ENCODE measurements at places on chromosomes 16 and 17. TPM values are rescaled to one million over a fixed set of nuclear protein-coding genes. Genes with fewer than 3 reads are reported as not detected.

NOS2 gene
- not detected for total RNA-seq

EFCAB5 gene
- total RNA-seq = under 0.01 TPM

SYT17 gene
- 0.12 TPM for total RNA-seq

TMEM235 gene
- total RNA-seq = not detected

NR1D1 gene
- 3.9 TPM for total RNA-seq

RNF222 gene
- total RNA-seq = not detected

MYH2 gene
- not detected for total RNA-seq

TMEM106A gene
- 10.5 TPM for total RNA-seq

CCL18 gene
- not detected for total RNA-seq

PSMC3IP gene
- 0.97 TPM for total RNA-seq

TEKT5 gene
- not detected for total RNA-seq

P2RX1 gene
- total RNA-seq = not detected

OTOP3 gene
- total RNA-seq = not detected

NF1 gene
- 57.0 TPM for total RNA-seq

BAHCC1 gene
- 16.3 TPM for total RNA-seq

CCL4 gene
- not detected for total RNA-seq

ATAD5 gene
- total RNA-seq = 0.61 TPM

ADAMTS18 gene
- total RNA-seq = not detected

TOX3 gene
- not detected for total RNA-seq

SHISA9 gene
- total RNA-seq = 1.8 TPM

MEOX1 gene
- total RNA-seq = not detected

SRRM2 gene
- total RNA-seq = 80.9 TPM

CNTNAP1 gene
- 38.0 TPM for total RNA-seq

KCTD19 gene
- not detected for total RNA-seq

SYNGR2 gene
- 7.5 TPM for total RNA-seq

GPRC5B gene
- 0.65 TPM for total RNA-seq

PIK3R5 gene
- not detected for total RNA-seq

CCDC154 gene
- 0.24 TPM for total RNA-seq

CSF3 gene
- 1.2 TPM for total RNA-seq

NUPR1 gene
- 25.2 TPM for total RNA-seq

IRX3 gene
- 7.0 TPM for total RNA-seq

JUP gene
- total RNA-seq = 10.4 TPM

GCGR gene
- total RNA-seq = not detected

TMEM204 gene
- 32.8 TPM for total RNA-seq

ANKFN1 gene
- total RNA-seq = 1.6 TPM

KRT40 gene
- total RNA-seq = not detected

ABCC3 gene
- 24.8 TPM for total RNA-seq

AHSP gene
- not detected for total RNA-seq

CCL14 gene
- not detected for total RNA-seq

BCAR1 gene
- 128 TPM for total RNA-seq

CCL5 gene
- total RNA-seq = 0.16 TPM

PLA2G10 gene
- total RNA-seq = not detected

PLLP gene
- total RNA-seq = under 0.01 TPM

HOXB1 gene
- total RNA-seq = not detected

GRIN2C gene
- total RNA-seq = 0.16 TPM

NUDT21 gene
- total RNA-seq = 60.5 TPM

CAPN15 gene
- 44.9 TPM for total RNA-seq

AOC2 gene
- total RNA-seq = 1.3 TPM

DNAI2 gene
- not detected for total RNA-seq

Data from hair follicle dermal papilla cell (primary cell).